CD4-positive, alpha-beta T cell treated with Interleukin-15 for 1 hour (primary cell): ENCODE measurements at places on chromosomes 3 and 15.
A peak's percentile ranks its signal among the peaks of the same experiment; 100 is the strongest.

DNA sequence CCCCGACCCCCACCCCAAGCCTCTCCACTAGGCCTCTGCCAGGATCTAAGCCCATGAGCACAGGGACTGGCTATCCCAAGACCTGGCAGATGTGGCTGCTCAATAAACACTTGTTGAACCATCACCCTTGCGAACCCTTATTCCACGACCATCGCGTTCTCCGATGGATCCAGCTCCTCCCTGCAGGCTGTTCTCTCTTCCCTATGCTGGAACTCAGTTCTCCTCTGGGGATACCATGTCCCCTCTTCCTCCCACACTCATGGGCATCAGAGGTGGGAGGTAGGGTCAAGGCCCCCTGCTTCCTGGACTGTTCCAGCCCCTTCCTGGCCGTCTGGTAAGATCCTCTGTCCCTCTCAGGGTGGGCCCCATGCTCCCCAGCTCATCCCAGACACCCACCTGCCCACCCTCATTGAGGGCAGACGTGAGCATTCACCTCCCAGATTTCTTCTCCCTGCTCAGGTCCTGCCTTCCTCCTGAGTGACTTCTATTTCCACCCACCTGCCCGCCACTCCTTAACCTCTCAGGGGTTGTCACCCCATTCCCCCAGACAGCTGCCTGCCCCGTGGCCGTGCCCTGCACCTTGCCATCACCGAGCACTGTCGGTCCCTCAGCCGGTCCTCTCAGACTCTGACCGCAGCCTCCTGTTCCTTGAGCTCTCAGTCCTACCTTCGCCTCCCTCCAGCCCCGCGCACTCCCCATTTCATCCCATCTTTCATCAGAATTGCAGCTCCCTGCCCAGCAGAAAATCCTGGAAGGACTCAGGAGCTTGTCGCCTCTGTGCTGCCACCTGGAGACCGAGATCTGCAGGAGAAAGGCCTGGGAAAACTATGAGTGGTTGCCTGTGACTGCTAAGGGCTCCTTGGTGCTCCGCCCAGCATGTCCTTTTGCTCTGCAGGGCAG, 42.0 kb downstream of the PML start:
- DNase-seq, result no peak

DNA sequence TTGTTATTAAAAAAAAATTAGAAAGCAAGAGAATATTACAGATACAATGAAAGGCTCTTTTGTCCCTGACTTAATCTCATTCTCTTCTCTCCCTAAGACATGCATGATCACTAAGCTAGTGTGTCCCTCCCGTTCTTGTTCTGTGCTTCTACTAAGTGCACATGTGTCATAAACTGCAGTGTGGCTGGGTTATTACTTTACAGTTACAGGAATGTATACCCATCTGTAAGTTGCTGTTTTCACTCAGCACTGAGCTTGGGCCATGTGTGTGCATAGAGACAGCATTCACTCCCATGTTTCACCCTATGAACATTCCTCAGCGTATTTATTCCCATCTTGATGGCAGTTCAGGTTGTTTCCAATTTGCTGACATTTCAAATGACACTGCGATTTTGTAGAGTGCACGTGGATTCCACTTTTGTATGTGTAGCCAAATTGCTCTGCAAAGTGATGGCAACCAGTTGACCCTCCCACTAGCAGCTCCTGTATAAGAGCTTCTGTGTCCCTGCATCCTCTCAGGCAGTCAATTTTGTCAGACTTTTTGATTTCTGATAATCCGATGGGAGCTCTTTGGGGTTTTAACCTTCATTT, 145.8 kb upstream of the UBE2E1 start:
- DNase-seq, result no peak

- no peak for DNase-seq
Measured at GRCh38 chr3:22161315-22161714, 410.3 kb upstream of the ZNF385D start.

- DNase-seq, result no peak
Measured at GRCh38 chr3:31620656-31621055, 87.9 kb downstream of the STT3B start.

DNA sequence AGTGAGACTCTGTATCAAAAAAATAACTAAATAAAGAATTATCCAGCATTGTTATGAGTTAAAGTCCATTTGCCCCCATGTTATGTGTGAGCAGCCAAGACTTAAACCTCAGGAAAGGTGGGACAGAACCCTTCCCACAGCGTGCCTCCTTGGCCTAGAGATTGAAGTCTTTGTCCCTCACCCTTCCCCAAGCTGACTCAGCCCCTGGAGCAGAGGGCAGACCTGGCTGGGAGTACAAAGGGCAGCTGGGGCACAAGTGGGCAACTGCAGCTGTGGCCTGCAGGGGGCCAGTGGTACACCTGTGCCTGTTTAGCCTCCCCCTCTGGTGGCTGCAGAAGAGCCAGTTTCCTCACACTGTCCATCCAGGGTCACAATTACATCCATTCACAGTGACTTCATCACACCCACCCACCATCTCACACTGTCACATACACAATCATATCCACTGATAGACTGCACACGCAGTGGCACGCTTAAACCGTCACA, 940 bp upstream of the ACY1 start:
- DNase-seq, result peak; percentile 34

DNA sequence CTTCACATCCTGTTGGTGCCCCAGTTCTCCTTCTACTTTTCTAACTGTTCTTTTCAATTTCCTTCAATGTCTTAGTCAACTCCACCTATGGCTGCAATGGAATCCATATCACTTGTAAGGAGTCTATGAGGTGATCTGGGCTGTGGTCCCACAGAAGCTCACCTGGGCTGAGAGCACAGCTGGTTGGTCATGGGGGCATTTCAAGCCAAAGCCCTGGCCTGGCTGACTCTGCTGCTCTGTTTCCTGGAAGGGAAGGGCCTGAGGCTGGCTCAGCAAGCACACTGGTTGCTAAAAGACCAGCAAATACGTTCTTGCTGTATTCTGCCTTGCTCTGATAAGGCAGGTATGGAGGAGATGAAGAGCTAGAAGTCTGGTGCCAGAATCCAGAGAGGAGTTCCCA, 29.0 kb downstream of the AMOTL2 start:
- DNase-seq, result no peak

DNA sequence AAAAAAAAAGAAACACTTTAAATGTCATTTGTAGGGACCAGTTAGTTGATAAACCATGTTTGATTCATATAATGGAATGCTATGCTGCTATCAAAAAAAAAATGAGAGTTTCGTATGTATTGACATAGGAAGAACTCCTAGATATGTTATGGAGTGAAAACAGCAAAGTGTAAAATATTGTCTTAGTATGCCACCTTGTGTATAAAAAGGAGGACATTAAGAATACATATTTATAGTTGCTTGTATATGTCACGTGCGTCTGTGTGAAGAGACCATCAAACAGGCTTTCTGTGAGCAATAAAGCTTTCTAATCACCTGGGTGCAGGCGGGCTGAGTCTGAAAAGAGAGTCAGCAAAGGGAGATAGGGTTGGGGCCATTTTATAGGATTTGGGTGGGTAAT, 39.5 kb downstream of the KBTBD8 start:
- no peak for DNase-seq

DNA sequence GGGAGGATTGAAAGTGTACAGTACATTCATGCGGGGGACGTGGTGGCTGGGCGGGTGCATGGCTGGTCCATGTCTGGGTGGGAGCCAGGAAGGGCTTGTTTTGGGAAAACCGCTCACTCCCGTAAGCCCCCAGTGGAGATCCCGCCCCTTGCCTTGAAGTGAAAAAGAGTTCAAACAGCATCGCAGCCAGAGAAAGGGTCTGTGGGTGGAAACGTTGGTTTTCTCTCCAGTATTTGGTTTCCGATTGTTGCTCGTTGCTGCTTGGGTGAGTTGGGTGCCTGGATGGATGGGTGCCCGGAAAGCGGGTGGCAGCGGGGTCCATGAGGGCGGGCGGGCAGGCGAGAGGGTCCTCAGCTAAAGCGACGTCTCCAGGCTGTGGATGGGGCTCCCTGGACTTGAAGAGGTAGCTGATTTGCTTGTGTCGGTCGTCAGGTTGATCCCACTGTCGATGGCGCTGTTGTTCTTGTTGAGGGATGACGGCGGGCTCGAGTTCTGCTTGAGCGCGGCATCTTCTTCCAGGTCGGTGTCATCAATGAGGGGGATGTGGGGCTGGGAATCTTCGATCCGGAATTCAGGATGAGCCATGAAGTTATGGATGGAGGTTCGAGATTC, 7.7 kb upstream of the SEC13 start:
- no peak for DNase-seq

DNA sequence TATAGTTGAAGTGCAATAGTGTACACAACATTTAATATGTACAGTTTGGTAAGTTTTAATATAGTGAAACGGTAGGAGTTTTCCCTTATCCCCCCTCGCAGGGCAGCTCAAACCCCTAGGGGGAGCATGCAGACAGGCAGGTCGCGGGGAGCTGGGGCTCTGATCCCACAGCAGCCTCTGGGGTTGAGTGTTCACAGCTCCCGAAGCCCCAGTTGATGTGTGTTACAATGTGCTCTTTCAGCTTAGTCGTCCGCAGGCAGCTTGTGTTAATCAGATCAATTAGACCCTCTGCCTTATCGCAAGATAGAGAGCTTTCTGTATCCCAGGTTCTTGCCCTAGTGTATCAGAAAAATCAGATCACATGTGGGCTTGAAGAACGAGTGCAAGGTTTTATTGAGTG, 143.1 kb upstream of the CHRNA7 start:
- no peak for DNase-seq

DNA sequence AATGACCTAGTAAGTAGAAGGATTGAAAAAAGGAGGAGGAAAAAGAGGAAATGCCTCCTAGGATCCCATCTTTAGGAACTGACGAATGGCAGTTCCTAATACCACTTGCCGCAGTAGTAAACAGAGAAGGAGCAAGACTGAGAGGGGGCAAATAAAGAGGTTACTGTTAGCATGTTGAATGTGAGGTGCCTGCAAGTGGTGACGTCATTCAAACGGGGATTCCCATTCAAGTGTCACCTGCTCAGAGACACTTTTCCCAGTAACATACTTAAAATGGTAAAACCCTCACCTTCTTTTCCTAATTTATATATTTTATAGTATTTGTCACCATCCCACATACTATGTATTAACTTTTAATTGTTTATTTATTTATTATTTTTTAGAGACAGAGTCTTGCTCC, 178.9 kb downstream of the IL5RA start:
- DNase-seq, result no peak

- no peak for DNase-seq
Measured at GRCh38 chr15:62057341-62057980, 2.8 kb downstream of the VPS13C start.

DNA sequence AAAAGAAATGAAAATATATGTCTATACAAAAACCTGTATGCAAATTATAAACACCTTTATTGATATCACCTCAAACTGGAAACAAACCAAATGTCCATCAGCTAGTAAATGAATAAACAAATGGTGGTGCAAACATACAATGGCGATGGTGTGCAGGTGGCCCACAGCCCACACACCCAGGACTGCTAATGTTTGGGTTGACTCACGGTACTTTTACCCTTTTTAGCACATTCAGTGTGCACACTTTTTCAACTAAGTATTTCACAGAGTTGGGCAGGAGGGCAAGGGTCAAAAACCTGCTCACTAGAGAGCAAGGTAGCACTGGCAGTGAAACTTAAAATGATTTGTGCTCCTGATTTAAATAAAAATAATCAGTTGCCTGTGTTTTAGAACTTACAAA, 123.1 kb upstream of the BHLHE40 start:
- DNase-seq, result no peak

DNA sequence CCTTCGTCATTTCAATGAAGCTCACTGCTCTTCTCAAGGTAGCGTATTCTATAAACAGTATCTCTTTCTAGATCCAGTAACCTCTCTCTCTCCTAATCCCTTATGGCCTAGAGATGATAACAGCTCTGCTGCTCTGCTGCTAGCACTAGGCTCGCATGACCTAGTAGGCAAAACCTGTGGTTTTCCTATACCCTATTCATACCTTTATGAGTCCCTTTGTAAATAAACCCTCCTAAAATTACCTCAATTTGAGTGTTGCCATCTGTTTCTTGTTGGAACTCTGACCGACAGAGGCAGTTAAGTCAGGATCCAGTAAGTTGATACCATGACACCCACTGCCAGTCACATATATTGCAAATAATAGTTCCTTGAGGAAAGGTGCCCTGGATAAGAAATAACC, 7.3 kb downstream of the CCDC14 start:
- no peak for DNase-seq

GRCh38 chr3:69031635-69032034, 18.2 kb upstream of the EOGT start:
- no peak for DNase-seq

DNA sequence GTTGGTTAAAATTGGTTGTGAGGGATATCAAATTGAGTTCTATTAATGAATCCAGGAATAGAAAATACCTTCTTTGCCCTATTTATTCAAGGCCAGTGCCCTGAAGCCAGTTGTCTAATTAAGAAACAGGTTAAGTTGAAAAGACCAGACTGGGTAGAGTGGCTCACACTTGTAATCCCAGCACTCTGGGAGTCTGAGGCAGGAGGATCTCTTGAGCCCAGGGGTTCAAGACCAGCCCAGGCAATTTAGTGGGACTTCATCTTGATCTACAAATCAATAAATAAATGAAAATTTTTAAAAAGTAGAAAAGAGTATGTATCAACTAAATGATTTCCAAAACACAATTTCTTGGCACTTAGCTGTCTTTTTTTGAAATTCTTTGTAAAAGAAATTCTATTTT, 40.3 kb upstream of the TRPM1 start:
- no peak for DNase-seq

- DNase-seq, result no peak
Measured at GRCh38 chr3:191135175-191135574, 63.9 kb upstream of the OSTN start.
